ENCODE measurements at places on chromosomes 7 and 10. TPM values are rescaled to one million over a fixed set of nuclear protein-coding genes. Genes with fewer than 3 reads are reported as not detected.

Gene LIPJ
- 0.09 TPM for total RNA-seq

Gene EVX1
- total RNA-seq = not detected

Gene VAX1
- total RNA-seq = not detected

Gene PAX4
- total RNA-seq = not detected

Gene PNLIPRP3
- total RNA-seq = not detected

Gene PIK3CG
- total RNA-seq = not detected

Gene MYOZ1
- not detected for total RNA-seq

Gene HTRA1
- total RNA-seq = 156 TPM

Gene ITIH5
- total RNA-seq = 0.09 TPM

Gene PRLHR
- total RNA-seq = not detected

Gene FAS
- 61.9 TPM for total RNA-seq

Gene TET1
- 9.3 TPM for total RNA-seq

Gene LRRN3
- 2.7 TPM for total RNA-seq

Gene ADAM12
- total RNA-seq = 82.7 TPM

Gene NPVF
- total RNA-seq = not detected

Gene ERVW-1
- not detected for total RNA-seq

Gene ZNF248
- 8.6 TPM for total RNA-seq

Gene NCOA4
- 187 TPM for total RNA-seq

Gene AQP1
- 2.8 TPM for total RNA-seq

Gene CALML3
- total RNA-seq = not detected

Gene CXCL12
- total RNA-seq = 54.1 TPM

Gene PRF1
- not detected for total RNA-seq

Gene CCDC3
- total RNA-seq = 3.9 TPM

Gene HOXA2
- 0.16 TPM for total RNA-seq

Gene ATAD1
- total RNA-seq = 45.2 TPM

Gene POLR2J2
- total RNA-seq = 11.4 TPM

Gene PIP
- not detected for total RNA-seq

Gene TLX1
- not detected for total RNA-seq

Gene ICA1
- total RNA-seq = 0.45 TPM

Gene LRIT2
- total RNA-seq = not detected

Gene NAT16
- not detected for total RNA-seq

All from fibroblast of the aortic adventitia (primary cell).